ENCODE measurements at places on chromosomes 3 and 15.

GRCh38 chr15:59104602-59104911 lies 389 bp upstream of the CCNB2 start:
- DNase-seq: no peak

DNA sequence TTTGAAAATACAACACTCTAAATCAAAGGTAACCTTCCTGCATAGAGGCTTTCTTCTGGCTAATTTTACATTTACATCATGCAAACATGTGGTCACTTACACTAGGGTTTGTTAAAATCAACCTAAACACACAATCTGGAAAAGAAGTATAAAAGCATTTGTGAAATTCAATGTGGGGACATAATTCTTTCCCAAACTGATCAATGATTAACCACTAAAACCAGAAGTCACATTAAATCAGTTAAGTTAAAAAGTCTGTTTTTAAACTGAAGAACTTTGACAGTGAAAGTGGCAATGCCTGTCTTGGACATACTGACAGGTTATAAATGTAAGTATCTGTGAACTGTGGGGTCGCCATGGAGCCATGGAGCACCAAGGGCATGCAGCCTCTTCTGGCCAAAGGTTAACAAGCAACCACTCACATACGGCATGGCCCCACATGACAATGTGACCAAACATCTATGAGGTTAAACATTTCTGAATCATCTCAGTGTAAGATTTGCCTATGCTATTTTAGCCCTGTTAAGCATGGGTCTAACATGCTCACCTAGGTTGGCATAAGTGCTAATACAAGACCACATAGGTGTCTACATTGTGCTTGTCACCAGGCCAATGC lies 278.2 kb downstream of the CTNNB1 start:
- DNase-seq: no peak

DNA sequence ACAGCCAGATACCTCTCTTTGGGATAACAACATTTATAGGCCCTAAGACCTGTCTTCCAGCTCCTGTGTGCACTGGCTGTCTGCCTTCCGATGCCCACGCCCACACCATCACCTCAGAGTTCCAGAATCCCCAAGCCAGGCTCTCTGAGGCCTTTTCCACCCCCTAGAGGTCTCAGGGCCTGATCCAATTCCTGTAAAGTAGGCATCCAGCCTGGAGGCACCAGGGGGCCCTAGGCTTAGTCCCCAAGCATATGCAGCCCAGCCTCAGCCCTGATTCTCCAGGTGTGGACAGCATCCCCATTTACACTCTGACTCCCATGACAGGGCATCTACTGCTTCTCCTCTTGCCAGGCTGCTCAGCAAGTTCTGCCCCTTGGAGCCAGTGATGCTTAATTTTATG lies 72.7 kb upstream of the CORO2B start:
- DNase-seq: no peak

GRCh38 chr3:107425033-107425432 lies 47.8 kb downstream of the CCDC54 start:
- DNase-seq: no peak

DNA sequence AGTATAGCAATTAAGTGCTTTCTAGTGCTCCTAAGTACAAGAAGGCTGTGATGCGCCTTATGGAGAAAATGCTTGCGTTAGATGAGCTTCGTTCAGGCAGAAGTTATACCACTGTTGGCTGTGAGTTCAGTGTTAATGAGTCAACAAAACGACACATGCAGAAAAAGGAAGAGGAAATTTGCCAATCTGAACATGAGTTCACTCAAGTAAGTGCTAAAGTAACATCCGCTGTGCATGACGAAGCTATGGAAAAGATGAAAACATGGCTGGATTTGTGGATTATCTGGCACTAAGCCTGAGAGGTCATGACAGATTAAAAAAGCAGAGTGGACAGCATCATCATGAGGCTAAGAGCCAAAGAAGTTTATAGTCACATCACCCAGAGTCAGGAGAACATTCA lies 36.9 kb downstream of the SH3BP5 start:
- no peak for DNase-seq

- no peak for DNase-seq
These were observed 43.6 kb upstream of the NMNAT3 start for GRCh38 chr3:139721370-139721769.

DNA sequence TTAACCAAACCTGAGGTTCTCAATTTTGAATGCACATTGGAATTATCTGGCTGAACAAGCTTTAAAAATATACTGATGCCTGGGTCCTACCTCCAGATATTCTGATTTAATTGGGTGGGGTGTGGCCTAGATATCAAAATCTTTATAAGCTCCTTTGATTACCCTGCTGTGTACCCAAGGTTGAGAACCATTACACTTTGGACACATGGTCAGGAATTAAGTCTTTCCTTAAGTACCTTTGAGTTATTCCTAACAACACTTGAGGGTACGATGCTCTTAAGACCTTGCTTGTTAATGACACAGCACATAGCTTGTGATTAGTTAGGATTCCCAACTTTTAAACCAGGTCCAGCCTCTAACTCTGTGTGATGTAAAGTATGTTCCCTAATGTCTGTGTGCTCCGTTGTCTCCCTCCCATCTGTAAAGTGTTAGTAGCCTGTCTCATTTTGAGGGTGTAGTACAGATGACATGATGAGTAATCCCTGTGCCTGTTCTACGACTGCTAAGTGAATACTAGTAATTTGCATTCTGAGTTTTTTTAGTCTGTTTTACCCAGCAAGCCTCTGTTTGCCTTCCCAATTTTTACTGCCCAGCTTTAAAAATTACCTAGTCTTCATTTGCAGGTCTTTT lies 154.9 kb downstream of the KLHL25 start:
- no peak for DNase-seq

- no peak for DNase-seq
These were observed 10.0 kb upstream of the USP3 start for GRCh38 chr15:63494408-63494807.

GRCh38 chr3:100057716-100058575 lies 56.4 kb downstream of the FILIP1L start:
- DNase-seq: no peak

DNA sequence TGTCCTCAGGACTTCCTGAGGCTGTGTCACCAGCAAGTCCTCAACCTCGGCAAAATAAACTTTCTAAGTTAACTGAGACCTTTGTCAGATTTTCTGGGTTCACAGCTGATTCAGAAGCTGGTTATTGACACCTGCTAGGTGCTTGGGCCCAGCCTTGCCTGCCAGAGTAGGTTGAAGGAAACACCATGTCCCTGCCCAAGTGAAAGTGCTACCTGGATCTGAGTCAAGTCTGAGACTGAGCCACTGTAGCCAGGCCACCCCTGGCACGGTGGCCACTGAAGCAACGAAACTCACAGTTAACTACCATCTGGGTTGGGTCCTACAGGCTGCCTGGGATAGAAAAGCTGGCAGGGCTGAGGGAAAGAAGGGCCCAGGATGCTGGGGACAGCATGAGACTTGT lies 8.2 kb downstream of the HYAL2 start:
- no peak for DNase-seq

GRCh38 chr15:66294157-66294931 lies 976 bp downstream of the DIS3L start:
- no peak for DNase-seq

DNA sequence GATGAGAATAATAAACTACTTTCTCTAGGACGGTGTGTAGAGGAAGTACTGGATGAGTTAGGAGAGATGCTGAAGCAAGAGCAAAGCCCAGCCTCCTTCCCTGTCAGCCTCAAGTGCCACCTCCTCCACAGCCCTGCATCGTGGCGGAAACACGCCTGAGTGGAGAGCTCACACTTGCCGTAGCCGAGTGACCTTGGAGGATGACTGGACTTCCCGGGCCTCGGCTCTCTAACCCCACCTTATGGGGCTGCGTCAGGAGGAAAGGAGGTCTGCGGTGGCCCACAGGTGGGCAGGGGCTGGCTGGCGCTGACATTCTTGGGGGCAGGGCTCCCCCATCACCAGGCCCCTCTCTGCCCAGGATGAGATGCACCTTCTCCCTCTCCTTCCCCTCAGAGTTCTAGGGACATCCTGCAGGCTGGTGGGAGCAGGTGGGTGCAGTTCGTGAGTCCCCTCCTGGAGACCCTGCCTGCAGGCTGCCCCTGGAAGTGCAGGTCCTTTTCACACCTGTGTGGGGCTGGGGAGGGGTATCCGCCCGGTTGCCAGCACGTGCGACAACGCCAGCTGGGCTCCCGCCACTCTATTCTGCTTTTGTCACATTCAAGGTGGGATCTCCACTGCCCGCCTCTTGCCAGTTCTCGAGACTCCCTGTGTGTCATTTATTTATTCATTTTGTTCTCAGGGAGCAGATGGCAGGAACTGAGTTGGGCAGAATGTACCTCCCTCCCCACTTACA lies 175.2 kb downstream of the MEGF11 start:
- peak; percentile 68 for DNase-seq

DNA sequence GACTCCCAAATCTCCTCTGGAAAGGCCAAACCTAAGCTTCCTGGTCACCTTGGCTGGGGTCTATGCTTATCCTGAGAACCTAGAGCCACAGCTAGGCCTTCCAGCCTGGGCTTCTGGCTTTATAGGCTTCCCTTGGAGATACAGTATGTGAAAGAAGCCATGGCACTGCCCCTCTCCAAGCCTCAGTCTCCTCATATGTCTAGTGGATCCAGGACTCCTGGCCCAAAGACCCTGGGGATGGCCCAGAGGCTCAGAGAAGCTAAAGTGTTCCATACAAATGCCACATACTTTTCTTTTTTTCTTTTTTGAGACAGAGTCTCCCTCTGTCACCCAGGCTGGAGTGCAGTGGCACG lies 8.6 kb downstream of the ACAA1 start:
- DNase-seq: no peak

- no peak for DNase-seq
These were observed 6.4 kb upstream of the CCDC33 start for GRCh38 chr15:74229686-74230085.

GRCh38 chr15:72034859-72035650 lies 82.9 kb downstream of the MYO9A start:
- DNase-seq: no peak

DNA sequence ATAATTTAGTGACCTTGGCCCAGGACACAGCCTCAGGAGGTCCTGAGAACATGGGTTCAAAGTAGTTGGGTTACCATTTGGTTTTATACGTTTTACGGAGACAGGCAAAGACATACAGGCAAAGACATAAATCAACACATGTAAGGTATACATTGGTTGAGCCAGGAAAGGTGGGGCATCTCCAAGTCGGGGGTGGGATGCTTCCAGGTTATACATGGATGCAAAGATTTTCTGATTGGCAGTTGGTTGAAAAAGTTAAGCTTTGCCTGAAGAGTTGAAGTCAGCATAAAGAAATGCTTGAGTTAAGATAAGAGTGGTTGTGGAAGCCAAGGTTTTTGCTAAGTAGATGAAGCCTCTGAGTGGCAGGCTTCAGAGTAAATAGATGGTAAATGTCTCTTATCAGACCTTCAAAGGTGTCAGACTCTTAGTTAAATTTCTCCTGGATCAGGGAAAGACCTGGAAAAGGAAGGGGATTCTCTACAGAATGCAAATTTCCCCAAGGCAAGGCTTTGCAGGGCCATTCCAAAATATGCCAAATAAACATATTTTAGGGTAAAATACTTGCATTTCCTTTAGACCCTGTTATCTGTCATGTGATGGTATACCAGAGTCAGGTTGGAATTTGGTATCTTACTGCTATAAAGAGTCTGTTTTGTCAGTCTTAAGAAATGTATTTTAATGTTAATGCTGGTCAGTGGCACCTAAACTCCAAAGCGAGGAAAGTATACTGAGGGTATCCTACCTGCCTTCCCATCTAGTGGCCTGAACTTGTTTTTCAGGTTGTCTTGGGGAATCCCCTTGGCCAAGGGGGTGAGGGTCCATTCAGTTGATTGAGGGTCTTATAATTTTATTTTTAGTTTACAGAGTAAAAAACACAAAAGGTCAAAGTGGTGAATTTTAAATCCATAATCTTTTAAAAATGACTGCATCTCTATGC lies 8.2 kb upstream of the PDHB start:
- no peak for DNase-seq

GRCh38 chr3:179706233-179706632 lies 53.4 kb downstream of the USP13 start:
- DNase-seq: no peak

GRCh38 chr3:52030714-52031310 lies 25.6 kb downstream of the DUSP7 start:
- DNase-seq: no peak

GRCh38 chr3:177735431-177735830 lies 538.1 kb upstream of the TBL1XR1 start:
- DNase-seq: no peak

DNA sequence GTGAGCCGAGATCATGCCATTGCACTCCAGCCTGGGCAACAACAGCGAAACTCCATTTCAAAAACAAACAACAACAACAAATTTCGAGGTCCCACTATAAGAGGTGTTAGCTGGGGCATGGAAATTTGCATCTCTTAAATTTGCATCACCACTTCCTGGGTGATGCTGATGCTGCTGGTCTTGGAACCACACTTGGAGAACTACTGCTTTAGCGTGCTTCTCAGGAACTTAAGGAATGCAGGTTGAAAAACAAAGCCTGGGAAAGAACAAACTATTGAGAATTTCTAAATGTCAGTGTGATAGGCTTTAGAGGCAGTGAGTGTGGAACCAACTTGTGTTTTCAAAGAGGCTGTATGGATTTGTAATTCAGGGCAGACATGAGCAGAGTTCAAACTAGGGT lies 858.4 kb upstream of the ARPP21 start:
- DNase-seq: no peak

DNA sequence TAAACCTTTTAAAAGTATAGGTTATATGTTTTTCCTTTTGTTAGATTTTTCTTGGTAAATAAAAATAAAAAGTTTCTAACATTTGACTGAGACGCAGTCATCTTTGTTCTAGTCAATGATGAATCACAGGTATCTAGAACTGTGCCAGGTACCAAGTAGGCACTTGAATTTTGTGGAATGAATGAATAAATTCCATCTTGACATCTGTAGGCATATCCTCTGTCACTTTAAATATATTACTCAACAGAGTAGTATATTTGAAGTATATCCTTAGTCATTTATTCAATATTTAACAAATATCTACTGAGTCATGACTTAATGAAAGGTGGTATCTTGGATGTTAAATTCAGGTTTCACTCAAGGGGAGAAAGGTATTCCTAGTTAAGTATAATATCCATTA lies 828.4 kb downstream of the TUSC7 start:
- DNase-seq: no peak

- DNase-seq: peak; percentile 90
These were observed 53.7 kb downstream of the LSAMP start for GRCh38 chr3:116391296-116392201.

DNA sequence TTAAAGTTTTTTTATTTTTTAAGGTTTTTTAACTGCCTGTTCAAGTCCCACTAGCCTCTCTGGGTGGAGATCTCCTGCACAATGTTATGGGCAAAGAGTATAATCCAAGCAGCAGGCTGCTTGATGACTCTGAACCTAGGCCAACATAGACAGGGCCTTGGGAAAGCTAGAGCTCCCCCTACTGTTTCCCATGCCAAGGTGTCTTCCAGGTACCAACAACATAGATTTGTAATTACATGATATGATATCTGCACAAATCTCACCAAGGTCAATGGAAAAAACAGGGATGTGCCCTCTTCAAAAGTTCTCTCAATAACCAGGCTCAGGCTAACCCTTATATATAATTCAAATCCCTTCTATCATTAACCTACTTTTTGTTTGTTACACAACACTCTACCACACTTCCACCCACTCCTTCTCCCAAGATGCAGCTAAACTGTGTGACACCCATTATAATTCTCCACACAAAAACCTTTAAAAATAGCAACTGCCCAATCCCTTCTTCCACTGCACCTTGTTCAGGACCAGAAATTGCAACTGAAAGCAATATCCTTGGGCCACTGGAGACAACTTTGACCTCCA lies 43.8 kb downstream of the RBM15B start:
- DNase-seq: no peak
